Neural progenitor cell (in vitro differentiated cells): ENCODE measurements at places on chromosomes 7 and 10. TPM values are rescaled to one million over a fixed set of nuclear protein-coding genes. Genes with fewer than 3 reads are reported as not detected.

Gene ADARB2
- total RNA-seq: 0.99 TPM in 1 of 2 replicates, not detected in the other

Gene FZD8
- 5.0 and 20.7 TPM in 2 replicates for total RNA-seq

Gene NEUROD6
- total RNA-seq: not detected in 2 replicates

Gene FAM221A
- 26.2 and 27.2 TPM in 2 replicates for total RNA-seq

Gene BTBD16
- not detected in 2 replicates for total RNA-seq

Gene SEMA3E
- 2.0 and 5.5 TPM in 2 replicates for total RNA-seq

Gene VAX1
- 0.25 TPM in 1 of 2 replicates, not detected in the other for total RNA-seq

Gene SPDYE9
- not detected in 2 replicates for total RNA-seq

Gene CYP3A7
- not detected in 2 replicates for total RNA-seq

Gene ZNF467
- total RNA-seq: 0.17 and 1.7 TPM in 2 replicates

Gene SCART1
- total RNA-seq: 0.49 and 1.1 TPM in 2 replicates

Gene AKR1E2
- 3.4 and 4.4 TPM in 2 replicates for total RNA-seq

Gene CALHM1
- total RNA-seq: 0.06 TPM in 1 of 2 replicates, not detected in the other

Gene ZNF438
- total RNA-seq: 1.3 and 4.5 TPM in 2 replicates

Gene GBF1
- total RNA-seq: 23.5 and 37.9 TPM in 2 replicates

Gene TMEM178B
- 2.9 and 3.7 TPM in 2 replicates for total RNA-seq

Gene ATRNL1
- 6.9 and 16.4 TPM in 2 replicates for total RNA-seq

Gene PAOX
- total RNA-seq: 4.6 and 8.2 TPM in 2 replicates

Gene AS3MT
- 33.3 and 40.3 TPM in 2 replicates for total RNA-seq

Gene MMD2
- total RNA-seq: 0.28 TPM in 1 of 2 replicates, not detected in the other

Gene PFKP
- total RNA-seq: 55.2 and 71.2 TPM in 2 replicates

Gene MASTL
- total RNA-seq: 56.1 and 84.3 TPM in 2 replicates

Gene OPN1SW
- total RNA-seq: 0.46 TPM in 1 of 2 replicates, not detected in the other

Gene MGAM2
- total RNA-seq: 0.04 and 0.12 TPM in 2 replicates

Gene SRI
- 60.6 and 136 TPM in 2 replicates for total RNA-seq

Gene CTBP2
- 55.2 and 97.6 TPM in 2 replicates for total RNA-seq

Gene EIF5AL1
- total RNA-seq: 0.24 and 0.31 TPM in 2 replicates

Gene CTAGE4
- total RNA-seq: 0.43 and 1.1 TPM in 2 replicates

Gene RARRES2
- 0.19 and 0.43 TPM in 2 replicates for total RNA-seq

Gene OR2A7
- 0.15 and 0.74 TPM in 2 replicates for total RNA-seq
